ENCODE measurements at places on chromosomes 5 and 9.
A peak's percentile ranks its signal among the peaks of the same experiment; 100 is the strongest.

DNA sequence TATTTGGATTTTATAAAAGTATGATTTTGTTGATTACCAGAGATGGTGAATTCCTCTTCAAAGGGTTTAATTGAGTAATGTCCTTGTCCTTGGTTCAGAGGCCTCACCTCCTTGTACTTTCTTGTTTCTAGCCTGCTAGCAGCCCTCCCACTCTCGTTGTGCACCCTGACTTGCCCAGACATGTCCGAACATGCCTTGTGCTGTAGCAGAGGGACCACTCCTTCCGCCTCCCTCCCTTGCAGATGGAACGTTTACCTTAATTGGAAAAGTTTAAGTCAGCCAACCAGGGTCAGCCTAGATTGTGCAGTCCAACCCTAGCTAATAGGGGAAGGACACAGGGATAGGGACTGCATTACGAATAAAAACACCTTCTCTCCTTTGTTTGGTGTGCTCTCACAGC lies 406.9 kb upstream of the NMUR2 start:
- no peak for DNase-seq

- DNase-seq, result no peak
These were observed 394.3 kb downstream of the OSTF1 start for GRCh38 chr9:75482566-75482965.

DNA sequence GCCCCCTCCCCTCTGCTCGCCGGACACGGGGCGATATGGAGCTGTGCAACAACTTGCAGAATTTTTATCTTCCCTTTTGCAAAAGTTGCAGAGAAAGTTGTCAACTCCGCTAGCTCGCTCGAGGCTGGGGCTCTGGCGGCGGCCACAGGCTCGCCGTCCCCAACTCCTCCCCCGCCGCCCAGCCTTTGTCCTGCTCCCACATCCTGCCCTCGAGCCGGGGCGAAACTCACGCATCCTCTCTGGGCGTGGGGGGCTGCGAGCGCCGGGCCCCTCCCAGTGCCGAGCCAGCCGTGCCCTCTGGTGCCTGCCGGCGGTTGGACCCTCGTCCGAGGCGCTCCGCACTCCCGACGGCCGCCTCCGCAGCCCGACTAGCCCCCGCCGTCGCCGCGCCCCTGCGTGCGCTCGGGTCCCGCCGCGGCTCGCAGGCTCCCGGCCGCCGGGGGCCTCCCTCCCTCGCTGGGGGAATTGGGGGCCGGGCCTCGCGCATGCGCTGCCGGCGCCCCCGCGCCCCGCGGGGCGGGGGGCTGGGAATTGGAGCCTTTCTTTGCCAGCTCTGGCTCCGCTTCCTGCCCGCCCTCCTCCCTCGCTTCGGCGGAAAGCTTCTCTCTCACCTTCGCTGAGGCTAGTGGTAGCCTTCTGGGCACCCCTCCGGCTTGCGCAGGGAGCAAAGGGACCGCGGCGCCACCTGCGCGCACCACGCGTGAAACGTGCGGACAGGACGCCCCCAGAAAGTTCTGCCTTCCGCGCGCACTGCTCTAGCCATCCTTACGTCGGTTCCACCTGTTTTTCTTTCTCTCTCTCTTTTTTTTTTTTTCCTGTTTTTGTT lies at the start of gene CCNJL:
Gene CCNJL, minus strand, starts transcription at position 431 of the 826 bp plus-strand sequence. CDS start 641 bp downstream, outside the sequence.
- no peak for DNase-seq

DNA sequence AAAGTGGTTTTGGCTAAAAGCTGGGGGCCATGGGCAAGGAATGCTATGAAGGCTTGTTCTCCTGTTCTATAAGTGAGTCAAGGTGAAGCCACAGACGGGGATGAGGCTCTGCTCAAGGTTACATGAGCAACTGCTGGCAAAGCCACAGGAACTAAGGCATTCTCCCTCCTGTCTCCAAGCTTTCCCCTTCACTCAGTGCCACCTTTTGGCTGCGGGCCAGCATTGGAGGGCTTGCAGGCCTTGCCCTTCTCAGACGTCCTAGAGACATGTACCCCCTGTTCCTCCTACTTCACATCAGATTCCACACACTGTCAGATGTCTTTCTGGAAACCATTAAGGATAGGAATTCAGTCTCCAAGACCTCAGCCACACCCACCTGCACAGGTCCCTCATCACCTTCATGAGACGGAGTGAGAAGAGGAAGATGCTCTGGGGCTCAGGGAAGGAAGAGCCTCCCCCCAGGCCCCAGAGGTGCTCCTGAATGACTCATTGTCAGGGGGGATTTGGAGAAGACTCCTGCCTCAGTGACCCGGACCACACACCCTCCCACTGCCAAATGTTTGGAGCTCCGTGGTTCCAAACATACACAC lies 20.5 kb upstream of the MEIKIN start:
- no peak for DNase-seq

DNA sequence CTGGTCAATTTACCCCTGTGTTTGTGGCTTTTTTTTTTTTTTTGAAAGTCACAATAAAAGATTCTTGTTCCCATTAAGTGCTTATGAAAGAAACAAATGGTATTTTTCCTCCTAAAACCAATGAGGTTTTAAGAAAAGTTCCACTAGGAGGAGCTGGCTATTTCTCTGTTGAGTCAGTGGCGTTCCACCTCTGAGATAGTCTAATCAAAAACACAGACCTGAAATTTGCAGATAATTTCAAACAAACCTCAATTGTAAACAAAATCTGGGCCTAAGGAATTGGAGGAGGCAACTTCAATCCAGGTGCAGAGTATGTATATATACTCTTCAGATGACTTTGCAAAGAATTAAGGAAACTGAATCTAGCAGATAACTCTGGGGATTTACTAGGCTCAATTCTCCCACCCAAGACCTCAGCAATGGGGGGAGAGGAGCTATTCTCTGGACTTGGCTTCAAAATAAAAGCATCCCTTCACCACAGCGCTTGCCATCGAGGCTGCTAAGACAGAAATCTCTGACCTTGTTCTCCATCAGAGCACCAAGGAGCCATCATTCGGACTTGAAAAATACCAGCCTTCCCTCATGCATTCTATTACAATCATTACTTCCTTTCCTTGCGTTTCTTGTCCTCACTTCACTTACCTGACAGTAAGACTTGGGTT lies 52.4 kb downstream of the FANCC start:
- no peak for DNase-seq

DNA sequence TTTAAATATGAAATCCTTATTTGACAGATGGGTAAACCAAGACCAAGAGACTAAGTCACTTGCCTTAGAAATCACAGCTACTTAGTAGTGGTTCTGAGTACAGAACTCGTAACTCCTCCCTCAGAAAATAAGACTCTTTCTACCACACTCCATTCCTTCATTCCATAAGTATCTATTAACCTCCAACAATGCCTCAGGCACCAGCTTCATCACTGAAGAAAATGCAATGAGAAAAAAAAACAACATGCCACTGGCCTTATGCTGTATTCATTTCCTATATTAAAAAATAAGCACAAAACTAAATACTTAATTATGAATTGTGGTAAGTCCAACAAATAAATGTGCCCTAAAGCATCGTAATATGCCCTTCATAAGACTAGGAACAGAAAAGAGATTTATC lies 13.5 kb upstream of the FREM1 start:
- DNase-seq, result no peak

DNA sequence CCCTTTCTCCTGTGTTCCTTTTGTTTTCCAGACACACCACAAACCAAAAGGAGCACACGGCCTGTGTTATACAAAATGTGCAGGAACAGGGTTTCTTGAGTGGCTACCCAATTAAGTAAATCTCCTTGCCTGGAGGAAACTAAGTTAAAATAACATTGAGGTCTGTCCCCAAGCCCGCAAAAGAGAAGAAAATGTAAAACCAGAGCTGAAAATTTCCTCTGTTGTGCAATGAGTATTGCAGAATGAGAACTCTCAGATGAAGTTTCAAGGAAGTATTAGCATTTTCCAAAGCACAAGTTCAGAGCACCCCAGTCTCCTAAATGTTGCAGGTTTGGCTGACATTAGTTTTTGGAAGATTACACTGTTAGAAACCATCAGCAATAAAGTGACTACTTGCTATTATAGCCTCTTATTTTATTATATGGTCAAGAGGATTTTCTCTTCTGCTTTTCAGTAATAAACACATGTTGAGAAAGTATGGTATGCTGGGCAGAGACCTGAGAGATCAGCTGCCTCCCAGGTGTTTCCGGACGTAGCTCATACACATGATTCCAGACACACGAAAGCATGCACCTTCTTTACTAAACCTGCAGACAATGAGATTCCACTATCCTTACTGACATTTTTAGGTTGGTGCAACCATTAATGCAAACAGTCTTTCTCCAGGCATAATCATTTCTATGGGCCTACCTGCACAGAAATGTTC lies 161.3 kb downstream of the SNCAIP start:
- DNase-seq, result no peak

GRCh38 chr9:129962451-129962864 lies 80.5 kb downstream of the FNBP1 start:
- DNase-seq, result no peak

DNA sequence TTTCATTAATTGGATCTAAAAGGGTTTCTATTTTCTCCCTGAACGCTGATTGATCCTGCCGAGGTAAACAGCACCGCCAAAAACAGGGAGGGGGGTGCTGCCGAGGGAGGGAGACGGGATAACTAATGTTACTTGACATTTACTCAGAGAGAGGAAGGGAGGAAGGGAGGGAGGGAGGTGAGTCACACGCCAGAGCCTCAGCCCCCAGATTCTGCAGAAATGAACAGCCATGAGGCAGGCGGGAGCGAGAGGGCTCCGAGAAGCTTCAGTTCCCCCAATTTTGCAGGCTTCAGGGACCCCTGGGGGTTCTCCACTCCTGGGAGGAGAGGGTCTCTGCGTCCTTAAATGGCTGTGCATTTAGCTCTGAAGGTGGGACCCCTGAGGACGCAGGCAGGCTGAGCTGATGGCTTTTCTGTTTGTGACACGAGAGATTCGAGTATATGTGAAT lies 59.1 kb upstream of the IER5L start:
- no peak for DNase-seq

DNA sequence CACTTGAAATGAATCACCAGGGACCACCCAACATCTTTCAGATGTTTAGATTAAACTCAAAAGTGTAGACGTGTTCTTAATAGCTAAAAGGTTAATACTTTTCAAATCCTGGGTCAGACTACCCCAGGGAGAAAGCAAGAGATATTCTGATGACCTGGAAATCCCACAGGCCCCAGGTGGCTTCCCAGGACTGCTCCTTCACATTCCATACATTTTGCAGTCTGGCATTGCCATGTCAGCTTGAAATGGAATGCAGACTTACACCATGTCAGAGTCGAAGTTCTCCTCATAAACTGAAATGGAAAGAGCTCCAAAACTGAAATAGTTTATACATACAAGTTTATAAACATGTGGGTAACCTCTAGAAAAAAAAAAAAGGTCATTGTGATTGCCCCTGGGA lies 61.5 kb downstream of the TMEM167A start:
- DNase-seq, result no peak

- no peak for DNase-seq
These were observed 11.1 kb downstream of the GAPVD1 start for GRCh38 chr9:125272697-125273096.

GRCh38 chr5:117999939-118000549 lies 988.3 kb downstream of the DTWD2 start:
- DNase-seq, result no peak

- no peak for DNase-seq
These were observed 105.4 kb upstream of the PAM start for GRCh38 chr5:102649731-102650130.

DNA sequence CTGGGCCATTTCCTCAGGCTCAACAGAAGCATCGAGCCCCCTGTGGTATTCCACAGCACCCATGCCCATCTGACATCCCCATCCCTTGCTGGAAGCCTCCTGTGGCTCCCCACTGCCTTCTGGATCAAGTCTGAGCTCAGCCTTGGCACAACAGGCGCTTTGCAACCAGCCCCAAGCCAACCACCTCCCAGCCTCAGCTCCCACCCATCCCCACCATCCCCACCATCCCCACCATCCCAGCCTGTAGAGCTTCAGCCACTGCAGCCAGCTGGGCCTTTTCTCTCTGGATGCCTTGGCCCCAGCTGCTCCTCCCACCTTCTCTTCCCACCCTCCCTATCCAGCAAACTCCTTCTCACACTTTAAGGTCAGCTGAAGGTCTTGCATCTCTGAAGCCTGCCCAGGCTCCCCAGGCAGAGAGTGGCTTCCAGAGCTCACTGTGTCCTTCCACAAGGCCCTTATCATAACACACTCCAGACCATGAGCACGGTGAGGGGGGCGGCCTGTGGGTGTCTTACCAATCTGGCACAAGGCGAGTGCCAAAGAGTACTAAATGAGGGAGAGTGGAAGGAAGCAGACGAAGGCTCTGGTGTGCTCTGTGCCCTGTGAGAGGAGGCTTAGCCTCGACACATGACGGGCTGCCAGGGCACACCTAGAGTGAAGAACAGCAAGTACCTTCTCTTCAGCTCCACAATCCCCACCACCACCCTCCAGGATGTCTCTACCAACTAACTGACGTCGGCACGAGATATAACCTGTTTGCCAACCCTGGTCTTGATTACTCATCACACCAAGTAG lies 6.5 kb downstream of the HIGD2A start:
- DNase-seq, result no peak

GRCh38 chr5:126538579-126538978 lies 56.4 kb downstream of the ALDH7A1 start:
- no peak for DNase-seq

DNA sequence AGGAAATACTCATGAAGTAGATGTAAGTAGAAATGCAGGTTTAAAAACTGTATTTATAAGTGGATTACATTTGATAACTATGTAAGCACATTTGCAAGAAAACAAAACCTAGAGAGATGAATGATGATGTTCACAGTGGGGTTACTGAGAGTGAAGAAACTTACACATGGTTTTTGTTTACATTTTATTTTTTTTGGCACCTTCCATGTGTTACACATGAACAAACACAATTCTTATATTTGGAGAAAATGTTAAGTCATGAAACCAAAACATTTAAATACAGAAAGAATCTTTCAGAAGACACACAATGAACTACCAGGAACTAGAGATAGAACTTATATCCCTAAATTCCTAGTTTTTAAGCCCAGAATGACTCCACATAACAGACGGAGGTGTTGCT lies 51.5 kb upstream of the SPATA31E1 start:
- no peak for DNase-seq

- DNase-seq, result no peak
These were observed 29.7 kb upstream of the AUH start for GRCh38 chr9:91391412-91391811.

GRCh38 chr5:68176802-68177479 lies 38.6 kb upstream of the PIK3R1 start:
- DNase-seq, result no peak

DNA sequence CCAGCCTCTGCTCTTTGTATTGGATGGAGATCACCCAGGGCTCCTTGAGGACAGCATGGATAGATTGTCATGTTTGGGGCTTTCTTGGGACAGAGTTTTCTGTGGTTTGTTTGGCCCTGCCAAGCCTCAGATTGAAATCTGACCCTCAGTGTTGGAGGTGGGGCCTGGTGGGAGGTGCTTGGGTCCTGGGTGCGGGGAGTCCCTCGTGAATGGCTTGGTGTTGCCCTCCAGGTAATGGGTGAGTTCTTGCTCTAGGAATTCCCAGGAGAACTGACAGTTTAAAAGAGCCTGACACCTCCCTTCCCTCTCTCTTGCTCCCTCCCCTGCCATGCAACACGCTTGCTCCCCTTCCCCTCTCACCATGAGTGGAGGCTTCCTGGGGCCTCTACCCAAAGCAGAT lies 48.6 kb upstream of the OLFM1 start:
- DNase-seq, result peak; percentile 14

GRCh38 chr9:9949978-9950377 lies 662.8 kb downstream of the PTPRD start:
- no peak for DNase-seq
